ENCODE measurements at places on chromosomes 12 and 14. TPM values are rescaled to one million over a fixed set of nuclear protein-coding genes. Genes with fewer than 3 reads are reported as not detected.

The LRRK2 gene
- total RNA-seq, result 30.3 TPM

The GUCY2C gene
- not detected for total RNA-seq

DNA sequence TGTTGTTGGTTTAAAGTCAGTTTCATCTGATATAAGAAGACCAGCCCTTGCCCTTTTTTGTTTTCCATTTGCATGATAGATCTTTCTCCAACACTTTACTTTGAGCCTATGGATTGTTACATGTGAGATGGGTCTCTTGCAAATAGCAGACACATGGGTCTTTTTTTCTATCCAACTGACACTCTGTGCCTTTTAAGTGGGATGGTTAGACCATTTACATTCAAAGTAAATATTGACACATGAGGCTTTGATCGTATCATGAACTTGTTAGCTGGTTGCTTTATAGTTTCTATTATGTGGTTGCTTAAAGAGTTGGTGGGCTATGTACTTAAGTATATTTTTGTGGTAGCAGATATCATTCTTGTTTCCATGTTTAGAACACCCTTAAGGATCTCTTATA lies 213.4 kb upstream of the G2E3 start:
- no peak for DNase-seq
- H3K36me3 ChIP-seq, result no peaks in the 10 kb centered on the region
- no peaks in the 10 kb centered on the region for H3K4me1 ChIP-seq
- no peaks in the 10 kb centered on the region for H3K27me3 ChIP-seq
- H3K27ac ChIP-seq, result no peak overlapping the region

The ART4 gene
- total RNA-seq, result 2.0 TPM

- H3K36me3 ChIP-seq, result no peaks in the 10 kb centered on the region
- no peak overlapping the region for H3K4me3 ChIP-seq
- no peak for DNase-seq
- H3K4me1 ChIP-seq, result peaks cover 21% of the 10 kb centered on the region
These were observed 195.8 kb downstream of the FOXN3 start for GRCh38 chr14:89221109-89221810.

The PPTC7 gene
- total RNA-seq, result 55.3 TPM

DNA sequence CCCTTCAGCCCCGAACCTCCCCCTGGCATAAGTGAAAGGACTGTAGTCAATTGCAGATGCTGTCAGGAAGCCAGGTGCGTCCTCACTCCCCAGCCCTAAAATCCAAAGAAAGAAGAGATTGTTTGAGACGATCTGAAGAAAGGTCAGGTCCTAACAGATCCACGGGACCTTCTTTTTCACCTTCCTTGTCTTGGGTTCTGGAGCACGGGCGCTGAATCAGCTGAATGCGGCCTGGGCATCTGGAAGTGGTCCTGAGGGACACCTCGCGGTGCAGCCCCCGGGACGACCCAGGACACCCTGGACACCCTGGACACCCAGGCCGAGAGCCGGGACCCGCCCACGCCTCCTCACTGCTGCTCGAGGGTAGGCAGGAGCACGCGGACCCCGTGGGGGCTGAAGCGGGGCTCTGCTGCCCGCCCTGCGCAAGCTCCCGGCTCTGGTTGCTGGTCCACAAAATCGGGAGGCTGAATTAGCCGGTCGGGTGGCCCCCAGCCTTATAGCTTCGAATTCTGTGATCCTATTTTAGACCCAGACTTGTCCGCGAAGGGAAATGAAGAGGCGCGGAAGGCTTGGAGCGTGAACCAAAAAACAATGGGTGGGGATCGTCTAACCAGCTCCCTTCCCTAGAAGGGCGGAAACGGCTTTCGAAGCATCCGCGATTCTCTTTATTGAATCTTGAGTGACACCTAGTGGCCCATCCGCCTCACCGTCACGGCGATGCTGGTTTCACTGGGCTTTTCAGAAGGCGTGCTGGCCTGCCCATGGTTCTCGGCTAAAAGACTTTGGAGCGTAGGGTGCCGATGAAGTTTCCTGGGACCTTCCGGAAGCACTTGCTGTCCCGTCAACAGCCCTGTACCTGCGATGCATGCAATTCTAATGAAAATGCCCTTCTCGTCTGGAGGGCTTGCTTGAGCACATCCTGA lies 46.4 kb upstream of the PLXNC1 start:
- peaks cover 15% of the 10 kb centered on the region for H3K27me3 ChIP-seq
- peak overlapping the region; percentile 82 for H3K4me3 ChIP-seq
- H3K27ac ChIP-seq, result peak overlapping the region; percentile 55
- DNase-seq, result peak; percentile 98
- H3K4me1 ChIP-seq, result peaks cover 13% of the 10 kb centered on the region
